ENCODE measurements at places on chromosomes 5 and 9.
A peak's percentile ranks its signal among the peaks of the same experiment; 100 is the strongest.

- no peak for DNase-seq
Measured at GRCh38 chr9:95574866-95575553, 58.2 kb upstream of the PTCH1 start.

DNA sequence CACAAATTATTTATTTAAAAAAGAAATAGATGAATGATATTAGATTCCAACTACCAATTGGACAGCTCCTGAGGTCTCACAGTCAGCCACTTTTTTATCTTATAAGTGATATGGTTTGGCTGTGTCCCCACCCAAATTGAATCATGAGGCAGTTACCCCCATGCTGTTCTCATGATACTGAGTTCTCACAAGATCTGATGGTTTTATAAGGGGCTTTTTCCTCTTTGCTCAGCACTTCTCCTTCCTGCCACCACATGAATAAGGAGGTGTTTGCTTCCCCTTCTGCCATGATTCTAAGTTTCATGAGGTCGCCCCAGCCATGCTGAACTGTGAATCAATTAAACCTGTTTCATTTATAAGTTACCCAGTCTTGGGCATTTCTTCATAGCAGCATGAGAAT, 12.9 kb downstream of the NLN start:
- no peak for DNase-seq

DNA sequence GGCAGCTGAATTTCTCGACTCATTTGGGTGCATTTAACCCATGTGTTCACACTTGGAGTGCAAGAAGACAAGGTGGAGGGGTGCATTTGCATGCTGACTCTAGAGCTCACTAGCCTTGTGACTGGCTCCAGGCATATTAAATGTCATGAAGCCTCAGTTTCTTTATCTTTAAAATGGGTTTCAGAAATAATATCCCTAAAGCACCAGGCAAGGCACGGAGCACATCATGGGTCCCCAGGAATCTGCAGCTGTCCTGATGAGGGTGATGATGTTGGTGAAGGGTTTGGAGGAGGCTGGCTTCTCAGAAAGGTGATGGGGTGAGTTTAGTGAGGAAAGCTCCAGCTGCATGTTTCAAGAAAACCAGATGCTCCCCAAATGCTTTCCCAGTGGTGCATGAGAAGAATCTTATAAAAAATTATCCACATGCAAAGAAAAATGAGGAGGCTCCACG, 14.8 kb downstream of the STC2 start:
- DNase-seq: no peak

DNA sequence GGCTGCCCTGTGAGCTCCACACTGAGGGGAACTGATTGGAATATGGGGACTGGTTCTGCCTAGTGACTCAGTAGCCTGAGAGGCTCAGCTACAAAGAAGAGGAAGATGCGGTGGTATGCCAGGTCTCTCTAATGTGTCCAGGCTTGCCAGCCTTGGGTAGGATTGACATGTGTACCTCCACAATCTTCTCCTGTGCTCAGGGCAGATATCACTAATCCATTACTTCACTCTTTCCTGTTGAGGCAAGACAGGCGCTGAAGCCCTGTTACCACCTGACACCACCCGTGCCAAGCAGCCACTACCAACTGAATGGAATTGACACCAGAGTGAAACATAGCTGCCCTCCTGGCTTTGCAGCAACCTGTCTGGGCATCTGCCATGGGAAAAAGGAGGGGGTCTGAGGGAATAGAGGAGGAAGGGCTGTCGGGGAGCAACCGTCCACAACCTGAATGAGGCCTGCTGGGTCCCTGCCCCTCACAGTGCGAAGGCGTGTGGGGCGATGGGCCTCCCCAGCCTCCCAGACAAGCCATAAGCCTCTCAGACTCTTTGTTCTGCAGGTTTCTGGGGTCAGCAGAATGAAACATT, 114.7 kb upstream of the CXCL14 start:
- DNase-seq: no peak

GRCh38 chr5:142097681-142098080, 10.9 kb upstream of the NDFIP1 start:
- DNase-seq: no peak

GRCh38 chr9:31824860-31825259, 559.6 kb upstream of the ACO1 start:
- no peak for DNase-seq

- peak; percentile 9 for DNase-seq
Measured at GRCh38 chr5:1174122-1174936, 27.1 kb upstream of the SLC6A19 start.

DNA sequence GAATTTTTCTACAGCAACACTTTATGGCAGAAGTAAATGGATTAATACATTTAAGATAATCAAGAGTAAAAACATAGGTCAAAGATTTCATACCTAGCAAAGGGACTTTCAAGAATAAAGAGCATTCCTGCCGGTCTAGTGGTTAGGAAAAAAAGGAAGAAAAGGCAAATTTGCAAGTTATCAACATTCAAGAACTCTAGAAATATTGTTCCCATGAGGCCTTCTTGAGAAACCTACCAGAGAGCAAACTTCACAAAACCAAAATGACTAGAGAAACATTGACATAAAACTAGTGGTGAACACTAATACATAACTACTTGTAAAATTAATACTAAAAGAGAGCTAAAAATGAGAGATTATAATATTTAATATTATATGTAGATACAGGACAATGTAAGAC, 320.2 kb upstream of the RGMB start:
- DNase-seq: no peak

DNA sequence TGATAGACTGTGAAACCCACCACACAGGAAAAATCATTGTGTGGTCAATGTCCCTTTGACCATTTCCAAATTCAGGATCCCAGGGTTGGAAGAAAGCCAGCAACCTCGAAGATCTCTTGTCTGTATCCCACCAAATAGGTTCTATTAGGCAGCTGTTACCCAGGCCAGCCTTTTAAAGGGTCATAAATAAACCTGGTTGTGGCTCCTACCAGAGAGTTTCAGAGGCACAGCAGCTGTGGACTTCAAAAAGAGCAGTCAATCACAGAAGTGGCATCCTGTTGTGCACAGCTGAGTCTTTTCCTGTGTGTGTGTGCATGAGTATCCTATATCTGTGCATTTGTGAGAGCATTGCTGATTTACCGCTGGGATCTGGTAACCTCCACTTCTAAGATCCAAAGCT, 23.7 kb upstream of the OR2S2 start:
- no peak for DNase-seq

DNA sequence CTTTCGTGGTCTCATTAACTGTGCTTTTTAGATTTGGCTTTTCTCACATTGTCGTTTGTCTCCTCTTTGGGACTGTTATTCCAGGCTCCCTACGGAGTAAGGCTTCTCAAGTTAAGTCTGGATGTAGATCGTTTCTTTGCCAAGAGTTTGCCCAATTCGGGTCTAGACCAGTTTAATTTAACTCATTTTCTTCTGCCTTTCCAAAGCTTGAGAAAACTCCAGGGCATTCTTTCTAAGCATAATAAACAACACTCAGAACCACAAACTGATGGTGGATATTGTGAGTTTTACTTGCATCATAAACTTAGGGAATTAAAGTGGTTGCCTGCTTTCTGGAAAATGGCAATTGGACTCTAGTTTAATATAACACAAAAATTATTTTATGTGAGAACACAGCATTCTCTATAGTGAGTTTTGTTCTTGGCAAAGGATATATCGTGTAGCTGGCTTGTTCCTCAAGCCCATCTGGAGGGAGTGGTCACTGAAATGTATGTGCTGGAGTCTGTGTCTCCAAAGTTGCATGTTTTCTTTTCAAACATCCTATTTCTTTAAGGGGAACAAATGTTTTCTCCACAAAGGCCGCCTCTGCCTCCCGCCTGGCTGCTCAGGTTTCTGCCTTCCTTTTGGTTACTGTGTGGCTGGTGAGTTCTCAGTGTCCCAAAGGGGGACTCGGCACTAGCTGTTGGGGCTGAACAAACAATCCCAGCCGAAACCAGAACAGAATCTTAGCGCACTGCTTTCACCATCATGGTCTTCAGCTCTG, 211.3 kb upstream of the FBN2 start:
- DNase-seq: no peak

GRCh38 chr5:123710031-123710430, 198.1 kb downstream of the CSNK1G3 start:
- DNase-seq: no peak

GRCh38 chr5:116174111-116174510, 89.3 kb downstream of the COMMD10 start:
- no peak for DNase-seq

GRCh38 chr9:101485924-101486692, 47.5 kb upstream of the RNF20 start:
- no peak for DNase-seq

DNA sequence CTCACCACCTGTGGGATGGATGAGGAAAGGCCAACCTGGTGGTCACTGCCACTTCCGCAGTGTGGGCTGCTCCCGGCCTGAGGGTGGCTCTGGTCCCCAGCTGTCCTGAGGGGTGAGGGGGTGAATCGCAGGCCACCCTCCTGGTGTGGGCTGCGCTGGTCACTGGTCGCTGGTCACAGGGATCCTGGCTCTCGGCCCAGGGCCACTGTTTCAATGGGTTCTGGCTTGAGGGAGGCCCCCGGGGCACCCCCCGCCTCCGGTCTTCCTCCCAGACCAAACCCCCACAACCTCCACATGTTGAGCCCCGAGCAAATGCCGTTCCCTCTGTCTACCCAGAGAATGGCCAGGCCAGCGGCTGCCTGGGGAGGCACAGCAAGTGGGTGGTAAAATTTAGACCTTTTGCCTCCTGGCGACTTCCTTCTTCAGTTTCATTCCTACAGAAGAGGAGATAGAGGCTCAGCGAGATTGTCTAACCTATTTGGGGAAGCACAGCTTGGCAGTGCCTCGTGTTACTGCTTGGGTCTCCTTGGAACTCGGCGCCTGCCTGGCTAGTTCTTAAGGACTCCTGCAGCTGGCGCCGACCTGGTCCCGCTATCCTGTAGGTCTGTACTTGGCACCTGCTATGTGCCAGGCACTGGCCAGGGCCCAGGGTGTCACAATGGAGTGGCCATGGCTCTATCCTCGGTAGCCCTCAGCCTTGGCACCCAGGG, 48.2 kb downstream of the RXRA start:
- DNase-seq: no peak

DNA sequence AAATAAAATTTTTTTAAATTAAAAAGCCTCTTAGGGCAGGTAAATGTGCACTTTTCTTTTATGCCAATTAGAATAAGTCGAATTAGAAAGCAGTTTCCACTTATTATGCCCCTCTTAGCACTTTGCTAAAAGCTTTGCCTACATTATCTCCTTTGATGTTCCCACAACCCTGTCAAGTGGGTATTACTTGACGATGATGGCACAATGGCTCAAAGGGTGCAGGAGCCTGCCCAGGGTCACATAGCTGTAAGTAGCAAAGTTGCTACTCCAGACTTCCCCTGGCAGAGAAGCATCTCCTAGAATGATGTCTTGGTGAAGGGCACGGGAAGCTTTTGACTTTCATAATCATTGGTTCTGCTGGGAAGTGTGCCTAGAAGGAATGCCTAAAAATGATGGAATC, 18.4 kb upstream of the IQGAP2 start:
- no peak for DNase-seq

DNA sequence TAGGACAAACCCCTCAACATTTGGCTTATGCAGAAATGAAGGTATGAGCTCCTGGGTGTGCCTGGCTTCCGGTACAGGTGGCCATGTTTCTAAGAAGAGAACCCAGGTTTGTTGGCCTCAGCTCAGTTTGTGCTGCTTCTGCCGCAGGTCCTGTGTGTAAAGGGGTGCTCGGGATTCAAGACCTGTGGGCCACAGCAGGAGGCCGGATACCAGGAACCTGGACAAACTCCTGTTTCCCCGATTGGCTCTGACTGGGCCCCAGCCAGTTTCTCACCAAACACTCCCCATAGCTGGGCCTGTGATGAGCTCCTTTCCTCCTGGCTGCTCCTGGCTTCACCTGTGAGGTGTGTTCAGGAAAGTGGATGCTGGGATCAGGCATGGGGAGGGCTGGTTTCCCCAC, 271.2 kb upstream of the IRX2 start:
- no peak for DNase-seq

DNA sequence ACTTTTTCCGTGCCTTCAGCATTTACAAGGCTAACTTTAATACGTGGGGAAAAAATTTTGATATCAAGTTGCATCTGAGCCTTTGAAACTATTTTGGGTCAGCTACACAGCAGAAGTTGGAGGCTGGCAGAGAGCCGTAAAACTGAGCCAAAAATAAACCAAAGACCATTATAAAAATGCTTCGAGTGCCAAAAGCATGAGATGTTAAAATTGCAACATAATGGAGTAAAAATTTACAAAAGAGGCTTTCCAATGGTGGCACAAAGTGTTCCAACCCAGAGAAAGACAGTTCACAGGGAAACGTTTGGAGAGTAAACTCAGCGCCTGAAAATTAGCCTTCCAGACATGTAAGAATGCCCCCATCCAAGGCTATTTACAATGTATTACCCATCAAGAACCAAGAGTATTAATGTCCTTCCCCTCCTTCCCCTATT, 190.3 kb downstream of the TLE1 start:
- DNase-seq: no peak

- no peak for DNase-seq
Measured at GRCh38 chr5:84197538-84197937, 187.1 kb downstream of the EDIL3 start.

DNA sequence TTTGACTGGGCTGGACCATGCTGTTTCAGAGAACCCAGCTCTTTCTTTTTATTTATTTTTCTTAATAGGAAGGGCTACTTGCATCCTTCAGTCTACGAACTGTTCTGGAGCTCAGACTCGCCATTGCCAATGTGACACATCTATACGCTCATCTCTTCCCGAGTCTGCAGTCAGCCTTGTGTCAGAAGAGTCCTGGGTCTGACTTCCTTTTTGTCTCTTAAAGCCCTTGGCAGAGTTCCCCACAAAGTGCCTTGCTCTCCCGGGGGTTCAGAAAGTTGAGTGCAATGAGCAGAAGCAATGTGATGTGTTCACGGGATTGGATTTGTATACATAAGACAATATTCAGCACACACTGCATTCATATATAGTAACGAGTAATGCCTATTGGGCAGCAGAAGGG, 140.4 kb downstream of the ATPSCKMT start:
- DNase-seq: no peak

DNA sequence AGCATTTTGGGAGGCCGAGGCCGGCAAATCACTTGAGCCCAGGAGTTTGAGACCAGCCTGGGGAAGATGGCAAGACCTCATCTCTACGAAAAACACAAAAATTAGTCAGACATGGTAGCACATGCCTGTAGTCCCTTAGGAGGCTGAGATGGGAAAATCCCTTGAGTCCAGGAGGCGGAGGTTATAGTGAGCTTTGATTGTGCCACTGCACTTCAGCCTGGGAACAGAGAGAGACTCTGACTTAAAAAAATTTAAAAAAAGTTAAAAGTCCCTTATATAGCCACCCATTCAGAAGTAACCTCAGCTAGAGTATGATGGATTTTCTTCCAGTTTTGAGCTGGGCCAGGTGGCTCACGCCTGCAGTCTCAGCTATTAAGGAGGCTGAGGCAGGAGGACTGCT, 72.4 kb downstream of the UGCG start:
- no peak for DNase-seq

- no peak for DNase-seq
Measured at GRCh38 chr5:141121563-141121962, at the start of gene PCDHB4. TSS of gene PCDHB4 (plus strand) at chr5:141121818. CDS start at chr5:141121999, 181 bp downstream.

DNA sequence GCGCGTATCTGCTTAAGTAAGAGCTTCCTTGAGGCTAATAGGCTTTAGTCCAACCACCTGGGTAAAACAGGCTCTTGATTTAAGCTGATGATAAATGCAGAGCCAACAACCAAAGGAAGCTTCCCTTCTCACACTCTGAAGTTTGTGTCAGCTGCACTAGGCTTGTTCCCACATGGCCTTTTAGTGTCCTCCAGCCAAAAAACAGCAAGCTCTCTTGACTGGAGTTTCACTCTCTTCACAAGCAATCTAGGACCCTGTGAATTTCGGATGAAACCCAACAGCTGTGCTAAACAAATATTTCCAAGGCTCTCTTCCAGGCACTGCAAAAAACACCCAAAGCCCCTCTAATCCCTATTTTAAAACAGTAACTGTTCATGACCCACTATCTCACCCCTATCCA, 63.9 kb downstream of the SAXO1 start:
- no peak for DNase-seq

GRCh38 chr5:31107091-31107518, 86.4 kb upstream of the CDH6 start:
- DNase-seq: no peak
